Urothelium cell line (cell line): ENCODE measurements at places on chromosomes 5 and 9.
A peak's percentile ranks its signal among the peaks of the same experiment; 100 is the strongest.

- DNase-seq, result no peak
Measured at GRCh38 chr5:1760231-1760630, 39.4 kb downstream of the MRPL36 start.

GRCh38 chr5:146516151-146516475 is at the start of gene GPR151:
TSS of gene GPR151 (minus strand) at chr5:146516190. CDS start at chr5:146516113, 77 bp downstream.
- no peak for DNase-seq

GRCh38 chr5:168121138-168121494 is 170.3 kb upstream of the WWC1 start:
- no peak for DNase-seq

DNA sequence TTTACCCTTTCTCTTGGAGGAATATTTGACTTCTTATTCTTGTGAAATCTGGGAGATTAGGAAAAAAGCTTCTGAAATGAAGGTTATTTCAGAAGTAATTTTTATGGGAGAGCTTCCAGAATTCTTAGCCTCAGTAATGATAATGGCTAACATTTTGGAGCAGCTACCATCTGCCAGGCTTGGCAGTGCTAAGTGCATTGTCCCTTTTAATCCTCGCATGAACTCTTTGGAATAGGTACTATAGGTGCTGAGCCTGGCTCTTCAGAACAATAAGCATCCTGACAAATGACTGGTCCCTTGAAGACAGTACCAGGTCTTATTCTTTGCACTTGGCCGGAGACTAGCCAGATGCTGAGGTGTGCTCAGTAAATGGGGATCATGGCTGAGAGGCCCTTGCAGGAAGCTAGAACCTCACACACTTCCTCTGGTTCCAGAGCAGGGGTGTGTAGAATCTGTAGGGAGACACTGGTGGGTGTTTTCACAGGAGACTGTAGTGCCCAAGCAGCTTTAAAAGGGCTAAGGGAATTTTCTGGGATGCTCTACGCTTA is 90.7 kb downstream of the RCL1 start:
- no peak for DNase-seq

DNA sequence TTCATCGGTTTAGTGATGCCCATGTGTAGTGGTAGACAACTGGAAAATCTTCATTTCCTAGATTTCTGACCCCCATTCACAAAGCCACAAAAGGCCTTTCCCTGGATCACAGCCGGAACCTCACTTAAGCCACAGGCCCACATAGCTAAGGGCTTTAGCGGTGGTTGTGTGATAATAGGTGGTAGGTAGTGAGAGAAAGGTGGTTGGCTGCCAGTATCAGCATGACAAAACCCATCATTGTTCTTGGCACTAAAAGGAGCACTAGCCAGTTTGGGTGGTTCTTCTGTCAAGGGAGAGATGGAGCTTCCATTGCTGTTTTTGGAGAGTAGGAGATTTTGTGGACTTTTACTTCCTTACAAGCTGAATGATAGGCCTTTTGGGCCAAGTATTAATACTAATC is 9.7 kb upstream of the SLC36A2 start:
- DNase-seq, result no peak

DNA sequence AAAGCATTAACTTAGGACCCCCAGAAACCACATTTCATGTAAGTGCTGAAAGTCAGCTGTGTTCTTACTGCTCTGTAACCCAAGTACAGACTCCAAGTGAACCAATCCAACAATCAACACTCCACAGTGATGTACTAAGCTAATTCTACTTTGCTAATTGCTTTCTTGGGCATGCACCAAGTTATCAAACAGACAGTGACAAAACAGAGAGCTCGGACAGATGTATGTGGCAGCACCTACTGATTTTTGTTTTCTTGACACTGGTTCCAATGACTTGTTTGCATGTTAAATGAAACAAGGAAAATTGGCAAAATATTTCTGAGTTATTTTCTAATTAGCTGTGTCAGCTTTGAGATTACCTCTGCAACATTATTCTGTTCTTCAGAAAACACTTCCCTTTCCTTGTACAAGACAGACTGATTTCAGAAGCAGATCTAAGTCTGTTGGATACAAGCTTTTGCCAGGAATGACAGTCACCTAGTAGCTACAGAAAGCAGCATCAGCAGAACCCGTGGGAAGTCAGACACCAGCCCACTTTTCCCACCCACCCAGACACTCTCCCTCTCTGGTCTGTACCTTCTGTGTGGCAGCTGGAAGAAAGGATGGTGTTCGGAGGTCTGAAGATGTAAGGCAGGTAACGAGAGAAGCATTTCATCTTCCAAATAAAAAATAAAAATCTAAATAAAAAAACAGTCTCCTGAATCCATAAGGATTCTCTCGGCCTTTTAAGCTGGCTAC is 176.7 kb upstream of the PPP2R2B start:
- DNase-seq, result no peak

DNA sequence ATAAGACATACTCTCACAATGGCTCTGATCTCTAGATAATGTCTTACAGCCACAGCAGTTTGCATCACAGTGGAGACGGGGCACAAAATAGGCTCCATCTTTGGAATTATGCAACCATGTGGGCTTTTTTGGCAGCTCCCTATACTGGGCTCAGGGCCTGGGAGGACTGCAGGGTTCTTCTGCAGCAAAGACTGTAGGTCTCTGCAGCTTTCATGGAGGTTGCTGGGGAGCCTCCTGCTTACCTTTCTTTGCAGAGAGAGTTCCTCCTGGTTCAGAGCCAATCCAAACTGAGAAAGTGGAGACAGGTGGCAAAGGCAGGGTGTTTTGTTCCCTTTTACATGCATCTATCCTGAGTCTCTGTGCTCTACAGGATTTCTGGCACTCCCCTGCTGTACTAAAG is 558.0 kb downstream of the TLR4 start:
- no peak for DNase-seq

DNA sequence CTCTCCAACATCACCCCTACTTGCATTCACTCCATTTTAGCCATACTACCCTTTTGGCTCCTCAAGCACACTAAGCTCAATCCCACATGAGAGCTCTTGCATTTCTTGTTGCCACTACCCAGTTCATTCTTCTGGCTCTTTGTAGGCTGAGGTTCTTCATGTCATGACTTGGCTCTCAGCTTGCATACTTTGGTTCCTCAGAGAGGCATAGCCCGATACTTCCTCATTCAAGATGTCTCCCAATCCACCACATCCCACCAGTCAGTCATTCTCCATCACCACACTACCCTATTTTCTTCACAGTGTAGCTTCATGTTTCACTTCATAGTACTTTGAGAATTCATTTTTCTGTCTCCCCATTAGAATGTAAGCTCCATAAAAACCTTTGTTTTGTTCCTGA is 116.7 kb downstream of the NR6A1 start:
- no peak for DNase-seq

- DNase-seq, result no peak
Measured at GRCh38 chr5:177183766-177184360, 50.3 kb downstream of the NSD1 start.

DNA sequence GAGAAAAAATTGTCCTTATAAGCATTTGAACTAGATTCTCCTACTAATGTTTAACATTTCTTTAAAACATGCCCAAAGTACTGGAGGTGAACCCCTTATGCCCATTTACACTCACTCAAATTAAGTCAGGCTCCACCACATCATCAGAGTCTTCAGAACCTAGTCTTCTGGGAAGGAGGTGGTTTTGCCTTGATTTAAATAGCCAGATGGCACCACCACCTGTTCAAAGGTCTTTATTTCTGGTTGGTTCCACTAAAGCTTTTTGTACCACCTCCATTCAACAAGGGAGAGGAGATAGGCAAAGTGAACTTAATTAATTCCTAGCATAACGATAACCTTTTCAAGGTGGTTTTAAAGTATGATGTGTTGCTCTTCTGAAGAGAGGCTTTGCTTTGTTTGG is 189.5 kb downstream of the SLF1 start:
- no peak for DNase-seq

- peak; percentile 53 for DNase-seq
Measured at GRCh38 chr5:144142139-144142823, 28.2 kb downstream of the YIPF5 start.

- no peak for DNase-seq
Measured at GRCh38 chr5:170296935-170297588, 515 bp downstream of the LCP2 start.

DNA sequence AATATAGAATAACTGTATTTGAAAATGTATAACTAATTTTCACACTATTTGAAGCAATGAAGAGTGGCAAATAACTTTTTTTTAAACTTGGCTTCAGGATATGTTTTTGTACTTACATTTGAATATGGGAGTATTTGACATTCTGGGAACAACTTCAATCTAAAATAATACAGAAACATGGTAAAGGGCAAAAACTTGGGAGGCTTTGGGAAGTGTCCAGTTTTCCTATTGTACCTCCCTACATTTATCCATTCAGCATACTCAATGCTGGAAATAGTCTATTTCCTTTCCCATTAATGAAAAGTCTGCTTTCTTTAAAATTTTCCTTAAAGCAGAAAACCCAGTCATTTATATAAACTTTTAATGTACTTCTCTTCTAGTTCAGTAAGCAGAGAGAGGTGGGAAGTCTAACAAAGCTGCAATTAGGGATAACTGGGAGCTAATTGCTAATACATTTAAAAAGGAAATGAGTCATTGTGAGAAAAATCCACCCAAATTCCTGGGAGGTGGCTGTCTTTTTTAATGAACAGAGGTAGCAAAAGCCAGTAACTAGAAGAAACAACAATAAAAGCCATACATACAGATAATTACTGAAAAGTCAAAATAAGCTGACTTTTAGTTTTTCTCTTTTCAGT is 128.8 kb downstream of the FBN2 start:
- no peak for DNase-seq

DNA sequence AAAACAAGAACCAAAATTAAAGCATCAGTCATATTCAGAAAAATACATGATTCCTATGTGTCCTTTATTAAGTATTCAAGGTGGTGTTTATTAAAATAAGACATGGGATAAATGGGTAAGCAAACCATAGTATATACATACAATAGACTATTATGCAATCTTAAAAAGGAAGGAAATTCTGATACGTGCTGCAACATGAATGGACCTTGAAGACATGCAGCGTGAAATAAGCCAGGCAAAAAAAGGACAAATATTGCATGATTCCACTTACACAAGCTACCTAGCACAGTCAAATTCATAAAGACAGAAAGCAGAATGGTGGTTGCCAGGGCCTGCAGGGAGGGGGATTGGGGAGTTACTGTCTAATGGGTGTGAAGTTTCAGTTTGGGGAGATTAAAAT is 127.7 kb downstream of the DMAC1 start:
- no peak for DNase-seq

DNA sequence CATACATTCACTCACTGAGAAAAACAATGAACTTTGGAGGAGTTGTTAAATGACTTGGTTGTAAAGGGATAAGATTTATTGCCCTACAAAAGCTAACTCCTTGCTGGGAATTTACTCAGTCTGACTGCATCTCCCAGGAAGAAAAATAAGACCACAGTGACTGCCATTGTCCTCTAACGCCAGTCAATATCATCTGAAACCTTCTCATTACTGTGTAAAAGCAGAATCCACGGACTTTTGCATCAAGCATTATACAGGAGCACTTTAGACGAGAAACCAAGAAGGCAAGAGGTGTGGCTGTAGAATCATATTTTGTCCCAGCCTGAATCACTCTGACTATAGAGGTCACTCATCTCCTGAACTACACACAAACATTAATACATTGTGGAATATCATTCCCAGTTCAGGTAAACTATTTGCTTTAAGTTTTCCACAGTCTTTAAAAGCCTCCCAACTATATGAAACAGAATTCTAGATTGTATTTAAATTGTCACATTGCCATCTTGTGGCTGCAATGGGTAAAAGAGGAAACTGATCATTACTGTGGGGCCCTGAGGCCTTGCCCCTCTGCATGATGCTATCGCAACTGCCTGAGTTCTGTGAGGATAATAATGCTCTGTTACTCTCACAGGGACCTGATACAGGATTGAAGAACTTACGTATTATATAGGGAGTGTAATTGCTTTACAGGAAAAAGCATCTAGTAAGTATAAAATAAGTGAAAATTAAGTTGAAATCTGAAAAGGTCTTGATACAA is 142.9 kb downstream of the SLCO4C1 start:
- DNase-seq, result peak; percentile 22

GRCh38 chr9:104819033-104819432 is 55.1 kb downstream of the NIPSNAP3B start:
- no peak for DNase-seq

DNA sequence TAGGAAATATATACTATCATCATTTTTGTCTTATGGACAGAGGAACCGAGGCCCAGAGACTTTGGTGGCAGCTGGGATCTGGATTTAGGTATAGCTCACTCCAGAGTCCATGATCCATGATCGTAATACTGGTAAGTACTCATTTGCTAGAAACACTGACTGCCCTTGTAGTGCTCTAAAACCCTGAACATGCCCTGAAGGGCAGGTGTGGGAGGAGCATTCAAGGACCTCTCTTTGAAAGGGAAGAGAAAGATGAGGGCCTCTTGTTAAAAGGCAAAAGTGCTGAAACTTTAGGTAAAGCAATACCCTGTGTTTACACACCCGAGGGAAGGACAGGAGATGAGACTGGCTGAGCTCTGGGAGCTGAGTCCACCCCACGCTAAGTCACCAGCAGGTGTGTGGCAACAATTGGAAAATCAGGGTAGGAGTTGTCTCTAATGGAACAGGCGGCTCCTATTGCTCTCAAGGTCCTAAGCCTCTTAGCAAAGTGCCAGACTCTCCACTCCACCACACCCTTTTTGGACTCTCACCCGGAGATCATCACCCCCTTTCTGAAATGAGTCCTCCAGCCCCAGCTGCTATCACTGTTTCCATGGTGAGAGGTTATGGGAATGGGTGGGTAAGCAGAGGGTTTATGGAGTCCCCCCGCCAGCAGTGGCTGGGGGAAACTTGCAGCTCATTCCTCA is 34.8 kb downstream of the TRPC7 start:
- no peak for DNase-seq

- DNase-seq, result no peak
Measured at GRCh38 chr9:3962496-3962895, 337.4 kb downstream of the GLIS3 start.

GRCh38 chr5:107565791-107566767 is 104.7 kb downstream of the EFNA5 start:
- DNase-seq, result no peak

- DNase-seq, result no peak
Measured at GRCh38 chr9:105128908-105129600, 115.4 kb upstream of the SLC44A1 start.

GRCh38 chr9:126156898-126157297 is 169.7 kb upstream of the MVB12B start:
- DNase-seq, result no peak

GRCh38 chr5:166725593-166725992 is 1565.9 kb upstream of the WWC1 start:
- DNase-seq, result no peak

GRCh38 chr5:116566251-116566650 is 8.4 kb downstream of the SEMA6A start:
- no peak for DNase-seq

GRCh38 chr9:2181792-2182191 is 166.6 kb downstream of the SMARCA2 start:
- no peak for DNase-seq
